CD4-positive, alpha-beta T cell treated with Interleukin-1 beta for 1 hour (primary cell): ENCODE measurements at places on chromosomes 3 and 15.

- no peak for DNase-seq
These were observed 17.4 kb upstream of the TRMT10C start for GRCh38 chr3:101544161-101544850.

DNA sequence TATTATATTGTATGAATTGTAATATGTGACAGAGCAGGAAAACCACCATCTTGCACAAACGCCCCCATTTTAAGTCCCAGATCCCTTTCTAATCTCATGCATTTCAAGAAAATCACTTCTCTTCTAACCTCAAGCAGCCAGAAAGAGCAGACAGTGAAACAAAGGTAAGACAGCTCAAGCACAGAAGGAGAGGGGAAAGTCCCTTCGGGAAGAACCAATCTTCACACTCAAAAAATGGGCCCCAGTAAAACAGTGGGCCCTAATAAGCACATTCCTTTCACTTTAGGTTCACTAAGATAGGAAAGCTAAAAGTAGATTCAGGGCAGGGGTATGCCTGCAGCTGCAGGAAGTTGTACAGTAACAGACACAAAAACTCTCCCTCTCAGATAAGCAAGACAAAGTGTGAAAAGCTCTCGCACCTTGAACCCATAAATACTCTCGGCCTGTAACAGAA is 1268.7 kb downstream of the SI start:
- DNase-seq = no peak

DNA sequence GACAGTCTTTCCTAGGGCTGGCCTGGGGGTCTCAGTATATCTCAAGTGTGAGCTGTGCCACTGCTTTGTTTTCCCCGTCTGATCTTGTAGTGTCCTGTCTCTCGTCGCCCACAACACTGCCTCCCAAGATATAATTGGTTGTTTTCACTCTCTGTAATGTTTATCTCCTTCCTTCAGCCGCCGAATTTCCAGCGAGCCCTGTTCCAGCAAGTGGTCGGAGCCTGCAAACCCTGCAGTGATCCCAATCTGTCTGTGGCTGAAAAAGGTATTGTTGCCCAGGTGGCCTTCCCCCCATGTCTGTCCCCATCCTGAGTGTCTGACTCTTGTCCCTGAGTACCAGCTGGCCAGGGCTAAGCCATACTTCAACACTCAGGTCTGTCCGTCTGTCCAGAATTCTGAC is 9.5 kb upstream of the MANF start:
- no peak for DNase-seq

GRCh38 chr15:36161771-36162212 is 417.6 kb upstream of the CDIN1 start:
- no peak for DNase-seq

DNA sequence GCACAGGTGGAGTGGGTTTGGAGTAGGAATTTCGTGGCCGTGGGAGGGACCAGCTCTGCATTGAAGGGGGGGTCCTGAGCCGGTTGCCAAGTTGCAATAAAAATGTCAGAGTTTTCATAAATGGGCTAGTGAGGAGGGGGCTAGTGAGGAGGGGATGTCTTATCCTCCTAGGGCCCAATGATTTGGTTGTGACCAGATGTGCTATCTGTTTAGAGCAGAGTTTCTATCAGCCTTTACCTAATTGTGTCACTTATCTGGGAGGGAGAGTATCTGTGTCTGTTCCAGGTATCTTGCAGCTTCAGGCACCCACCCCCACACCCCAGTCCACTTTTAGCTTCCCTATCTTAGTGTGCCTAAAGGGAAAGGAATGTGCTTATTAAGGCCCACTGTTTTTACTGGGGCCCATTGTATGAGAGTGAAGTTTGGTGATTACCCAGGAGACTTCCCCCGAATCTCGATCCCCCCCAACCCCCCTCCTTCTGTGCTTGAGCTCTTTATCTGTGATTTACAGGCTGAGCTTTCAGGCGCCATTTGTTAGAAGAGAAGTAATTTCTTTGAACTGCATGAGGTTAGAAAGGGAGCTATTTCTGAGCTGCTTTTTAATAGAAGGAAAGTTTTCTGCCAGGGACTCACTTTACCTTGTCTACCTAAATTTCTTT is 42.6 kb downstream of the PPCDC start:
- no peak for DNase-seq

GRCh38 chr3:12458901-12459300 is 25.4 kb upstream of the TSEN2 start:
- DNase-seq = peak; percentile 63

DNA sequence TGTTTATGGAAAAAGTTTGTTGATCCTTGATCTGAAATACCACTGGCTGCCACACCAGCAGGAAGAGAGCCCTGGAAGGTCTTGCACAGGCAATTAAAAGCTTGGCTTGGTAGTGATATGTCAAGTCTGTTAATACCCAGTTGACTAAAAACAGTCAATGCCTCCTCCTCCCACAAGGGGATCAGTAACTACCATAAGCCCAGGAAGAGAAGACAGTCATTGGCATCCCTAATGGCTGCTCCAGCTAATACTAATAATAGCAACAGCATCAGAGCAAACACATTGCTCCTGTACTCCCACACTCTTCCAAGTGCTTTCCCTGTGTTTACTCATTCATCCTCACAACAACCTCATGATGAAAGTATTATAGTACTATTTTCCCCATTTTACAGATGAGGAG is 528.6 kb downstream of the TAFA4 start:
- no peak for DNase-seq
